ENCODE measurements at places on chromosomes 1 and 21.

GRCh38 chr1:24418898-24419628, 3.5 kb downstream of the NIPAL3 start:
- DNase-seq, result no peak

- DNase-seq, result no peak
These were observed 616.7 kb downstream of the NPHP4 start for GRCh38 chr1:5375481-5375880.

GRCh38 chr1:71156590-71156989, 75.8 kb upstream of the ZRANB2 start:
- DNase-seq, result no peak

- DNase-seq, result no peak
These were observed at the start of gene FCN3 for GRCh38 chr1:27374362-27375086. Gene FCN3 (minus strand): TSS chr1:27374824. CDS start chr1:27374818, 6 bp downstream.

DNA sequence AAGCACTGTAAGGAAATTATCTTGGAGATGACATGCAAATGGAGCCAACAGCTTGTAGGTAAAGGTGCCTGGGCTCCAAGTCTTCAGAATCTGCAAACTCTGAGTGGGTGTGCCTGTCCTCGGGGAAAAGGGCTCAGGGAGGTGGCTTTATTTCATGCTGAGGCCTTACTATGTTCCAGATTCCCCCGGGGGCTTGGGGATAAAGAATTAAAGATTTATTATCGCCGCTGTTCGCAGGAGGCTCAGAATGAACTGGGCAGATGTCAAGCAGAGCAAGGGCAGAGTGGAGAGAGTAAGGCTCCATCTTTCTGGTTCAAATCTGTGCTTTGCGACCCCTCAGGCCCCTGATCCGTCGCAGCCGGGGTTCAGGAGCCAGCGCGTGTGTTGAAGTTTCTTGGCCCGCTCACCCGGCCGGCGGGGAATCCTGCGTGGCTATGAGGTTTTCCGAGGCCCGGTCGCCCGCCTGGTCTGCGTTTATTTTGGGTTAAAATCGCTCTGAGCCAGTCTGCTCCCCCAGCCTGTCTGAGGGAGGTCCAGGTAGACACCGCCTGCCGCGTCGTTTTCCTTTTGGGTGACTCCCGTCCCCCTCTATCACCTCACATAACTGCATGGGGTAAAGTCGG, 19.5 kb downstream of the RHOU start:
- no peak for DNase-seq

GRCh38 chr1:183622884-183623785, 12.4 kb downstream of the ARPC5 start:
- DNase-seq, result no peak
